Natural killer cell (primary cell): ENCODE measurements at places on chromosomes 7 and 10. TPM values are rescaled to one million over a fixed set of nuclear protein-coding genes. Genes with fewer than 3 reads are reported as not detected.

The MEOX2 gene
- total RNA-seq = not detected

The OGA gene
- total RNA-seq = 481 TPM

The PDZD7 gene
- 0.35 TPM for total RNA-seq

The FAM237B gene
- not detected for total RNA-seq

The TEX36 gene
- not detected for total RNA-seq

The SUN3 gene
- total RNA-seq = 1.3 TPM

The GCC1 gene
- total RNA-seq = 28.7 TPM

The CREB5 gene
- 0.89 TPM for total RNA-seq

The OGDHL gene
- total RNA-seq = not detected

The EGR2 gene
- 10.0 TPM for total RNA-seq

The CRHR2 gene
- not detected for total RNA-seq

The SH2D4B gene
- total RNA-seq = 0.27 TPM

The TCAF2 gene
- total RNA-seq = 8.0 TPM

The SLC18A2 gene
- total RNA-seq = 0.36 TPM

The RARRES2 gene
- not detected for total RNA-seq

The MTURN gene
- 37.3 TPM for total RNA-seq

The GNGT1 gene
- total RNA-seq = not detected

The HOXA3 gene
- total RNA-seq = 0.35 TPM

The MAP3K8 gene
- total RNA-seq = 244 TPM

The SPACDR gene
- total RNA-seq = 3.9 TPM

The COL17A1 gene
- total RNA-seq = not detected

The ARHGEF35 gene
- total RNA-seq = 0.50 TPM

The RBP4 gene
- not detected for total RNA-seq
